ENCODE measurements at places on chromosomes 3 and 15. TPM values are rescaled to one million over a fixed set of nuclear protein-coding genes. Genes with fewer than 3 reads are reported as not detected.

The CISH gene
- 0.94 TPM for total RNA-seq

The KLF15 gene
- 2.6 TPM for total RNA-seq

The ZNF80 gene
- not detected for total RNA-seq

The CD200R1 gene
- 0.08 TPM for total RNA-seq

The ZCWPW2 gene
- total RNA-seq, result 0.82 TPM

The CCDC66 gene
- 14.1 TPM for total RNA-seq

The XXYLT1 gene
- 9.8 TPM for total RNA-seq

The SLC12A8 gene
- total RNA-seq, result 8.4 TPM

The FEZF2 gene
- not detected for total RNA-seq

The ZPLD1 gene
- not detected for total RNA-seq

The RASGRF1 gene
- not detected for total RNA-seq

The OIP5 gene
- total RNA-seq, result not detected

The IL17RE gene
- 0.23 TPM for total RNA-seq

The CAV3 gene
- total RNA-seq, result 0.08 TPM

The TEX9 gene
- total RNA-seq, result 4.1 TPM

The CPN2 gene
- total RNA-seq, result not detected

The PLSCR1 gene
- 53.1 TPM for total RNA-seq

The GPR62 gene
- total RNA-seq, result not detected

The SOX2 gene
- total RNA-seq, result not detected

The C3orf85 gene
- not detected for total RNA-seq

The TMEM207 gene
- not detected for total RNA-seq

The SEMA6D gene
- 14.9 TPM for total RNA-seq

All from smooth muscle cell of the coronary artery (primary cell).